Keratinocyte (primary cell): ENCODE measurements at places on chromosomes 11 and 22. TPM values are rescaled to one million over a fixed set of nuclear protein-coding genes. Genes with fewer than 3 reads are reported as not detected.

DNA sequence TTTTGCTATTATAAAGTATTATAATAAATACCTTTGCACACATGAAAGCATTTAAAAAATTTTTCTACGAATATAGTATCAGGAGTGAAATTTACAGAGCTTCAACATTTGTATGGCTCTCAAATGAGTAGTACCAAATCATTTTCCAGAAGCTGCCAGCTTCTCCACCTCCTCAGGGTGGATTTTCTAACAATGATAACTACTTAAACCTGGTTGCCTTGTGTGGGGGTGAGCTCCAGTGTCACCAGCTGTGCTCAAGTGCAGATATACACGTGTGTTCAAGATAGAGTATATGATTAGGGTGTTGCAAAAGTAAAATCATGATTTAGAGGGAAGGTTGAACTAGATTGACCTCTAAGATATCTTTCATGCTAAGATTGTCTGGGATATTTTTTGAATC is 48.2 kb downstream of the HORMAD2 start:
- no peak for DNase-seq

DNA sequence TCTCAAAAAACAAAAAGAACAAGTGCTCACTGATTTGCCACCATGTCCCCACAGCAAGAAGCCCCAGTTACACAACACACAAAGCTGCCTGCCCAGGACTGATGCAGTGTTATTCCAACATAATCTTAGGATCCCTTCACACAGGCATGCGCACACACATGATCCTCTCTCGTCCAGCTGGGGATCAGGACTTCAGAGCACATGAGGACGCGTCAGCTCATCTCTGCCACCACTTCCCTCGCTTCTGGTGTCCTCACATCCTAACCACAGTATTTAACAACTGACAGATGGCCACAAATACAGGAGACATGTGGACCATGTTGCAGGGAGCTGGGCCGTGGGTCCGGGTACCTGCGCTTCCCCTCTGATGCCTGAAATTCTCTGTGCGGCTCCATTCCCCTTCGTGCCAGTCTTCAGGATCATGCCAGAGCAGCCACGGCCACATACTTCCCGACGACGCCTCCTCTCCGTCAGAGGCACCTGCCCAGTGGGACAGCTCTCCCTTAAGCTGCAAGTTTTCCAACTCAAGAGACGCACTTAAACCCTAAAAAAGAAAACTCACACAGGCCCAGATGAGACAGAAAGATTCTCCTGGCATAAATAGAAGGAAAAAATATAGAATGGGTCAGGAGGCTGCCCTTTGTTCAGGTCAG is 68.3 kb downstream of the PACSIN2 start:
- DNase-seq: no peak

- no peak for DNase-seq
These were observed 3.9 kb downstream of the DBX1 start for GRCh38 chr11:20156280-20156875.

GRCh38 chr11:44578279-44578678 is 12.8 kb downstream of the CD82 start:
- DNase-seq: no peak

The MS4A13 gene
- polyA plus RNA-seq: not detected in 3 replicates
